ENCODE measurements at places on chromosomes 4 and X. TPM values are rescaled to one million over a fixed set of nuclear protein-coding genes. Genes with fewer than 3 reads are reported as not detected.
A peak's percentile ranks its signal among the peaks of the same experiment; 100 is the strongest.

The GUCY1B1 gene
- 3.1 TPM for total RNA-seq

The TKTL1 gene
- not detected for total RNA-seq

The SERPINA7 gene
- not detected for total RNA-seq

DNA sequence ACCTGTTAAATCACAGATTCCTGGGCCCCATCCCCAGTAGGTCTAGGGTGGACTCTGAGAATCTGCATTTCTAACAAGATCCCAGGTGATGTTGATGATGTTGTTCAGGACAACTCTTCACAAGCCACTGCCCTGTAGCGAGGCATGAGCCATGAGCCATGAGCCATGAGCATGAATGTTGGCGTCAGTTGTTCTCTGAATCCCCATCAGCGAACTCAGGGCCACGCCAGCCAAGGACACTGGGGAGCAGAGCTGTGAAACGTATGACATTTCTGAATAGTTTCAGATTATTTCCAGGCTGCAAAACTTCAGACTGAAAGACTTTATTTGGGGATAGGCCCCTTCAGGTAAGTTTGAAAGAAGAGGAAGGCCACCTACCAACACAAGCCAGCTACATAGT lies 46.9 kb upstream of the HCCS start:
- no peak for DNase-seq

DNA sequence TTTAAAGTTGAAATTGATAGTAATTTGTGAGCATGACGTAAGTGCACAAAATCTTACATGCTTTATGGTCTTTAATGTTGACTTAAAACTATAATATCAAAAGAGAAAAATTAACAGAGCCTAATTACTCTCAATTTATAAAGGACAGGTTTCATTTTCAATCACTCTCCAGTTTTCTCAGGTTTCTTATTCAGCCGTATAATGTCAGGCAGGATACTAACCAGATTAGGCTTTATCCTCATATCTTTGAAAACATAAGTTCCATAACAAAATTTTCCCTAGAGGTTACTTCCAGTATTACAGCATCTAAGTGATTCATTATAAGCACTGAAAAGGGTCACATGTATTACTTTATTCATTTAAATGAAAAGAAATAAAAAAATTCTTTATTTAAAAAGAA lies 492.1 kb downstream of the PACRGL start:
- DNase-seq = no peak

DNA sequence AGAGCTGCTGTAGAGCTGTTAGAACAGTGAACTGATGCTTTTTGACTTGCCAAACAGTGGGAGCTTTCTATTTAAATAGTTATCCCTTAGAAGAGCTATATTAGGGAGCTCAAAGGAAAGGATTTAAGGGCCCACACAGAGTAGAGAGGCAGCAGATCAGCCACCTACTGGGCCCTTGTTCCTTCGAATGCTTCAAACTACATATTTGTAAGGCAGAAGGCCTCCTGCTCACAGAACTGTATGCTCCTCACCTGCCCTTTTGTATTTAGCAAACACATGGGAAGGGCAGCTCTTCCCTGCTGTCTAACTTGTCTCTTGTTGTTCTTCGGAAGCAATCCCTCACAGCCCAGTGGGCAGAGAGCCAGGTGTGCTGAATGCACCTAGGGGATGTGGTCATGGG lies 38.0 kb downstream of the IL1RAPL1 start:
- DNase-seq = no peak

DNA sequence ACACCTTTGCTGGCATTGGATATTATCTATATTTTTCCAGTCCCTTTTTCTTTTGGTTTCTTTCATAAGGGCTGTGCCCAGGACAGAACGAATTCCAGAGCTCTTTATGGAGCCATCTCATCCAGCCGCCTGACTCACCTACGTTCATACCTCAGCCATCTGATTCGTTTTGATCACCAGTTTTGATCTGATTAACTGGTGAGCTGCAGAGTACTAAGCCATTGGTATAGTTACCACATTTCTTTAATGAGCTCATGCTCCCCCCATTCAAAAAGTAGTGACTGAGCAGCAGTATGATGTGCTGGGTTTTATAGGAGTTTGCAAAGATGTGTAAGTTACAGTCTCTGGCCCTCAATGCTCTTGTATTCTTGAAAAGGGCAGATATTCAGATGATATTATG lies 43.0 kb upstream of the CDKN2AIP start:
- DNase-seq = peak; percentile 2

GRCh38 chr4:25021216-25021615 lies 9.5 kb downstream of the LGI2 start:
- no peak for DNase-seq

GRCh38 chr4:9866931-9867330 lies 85.5 kb downstream of the DRD5 start:
- DNase-seq = no peak

DNA sequence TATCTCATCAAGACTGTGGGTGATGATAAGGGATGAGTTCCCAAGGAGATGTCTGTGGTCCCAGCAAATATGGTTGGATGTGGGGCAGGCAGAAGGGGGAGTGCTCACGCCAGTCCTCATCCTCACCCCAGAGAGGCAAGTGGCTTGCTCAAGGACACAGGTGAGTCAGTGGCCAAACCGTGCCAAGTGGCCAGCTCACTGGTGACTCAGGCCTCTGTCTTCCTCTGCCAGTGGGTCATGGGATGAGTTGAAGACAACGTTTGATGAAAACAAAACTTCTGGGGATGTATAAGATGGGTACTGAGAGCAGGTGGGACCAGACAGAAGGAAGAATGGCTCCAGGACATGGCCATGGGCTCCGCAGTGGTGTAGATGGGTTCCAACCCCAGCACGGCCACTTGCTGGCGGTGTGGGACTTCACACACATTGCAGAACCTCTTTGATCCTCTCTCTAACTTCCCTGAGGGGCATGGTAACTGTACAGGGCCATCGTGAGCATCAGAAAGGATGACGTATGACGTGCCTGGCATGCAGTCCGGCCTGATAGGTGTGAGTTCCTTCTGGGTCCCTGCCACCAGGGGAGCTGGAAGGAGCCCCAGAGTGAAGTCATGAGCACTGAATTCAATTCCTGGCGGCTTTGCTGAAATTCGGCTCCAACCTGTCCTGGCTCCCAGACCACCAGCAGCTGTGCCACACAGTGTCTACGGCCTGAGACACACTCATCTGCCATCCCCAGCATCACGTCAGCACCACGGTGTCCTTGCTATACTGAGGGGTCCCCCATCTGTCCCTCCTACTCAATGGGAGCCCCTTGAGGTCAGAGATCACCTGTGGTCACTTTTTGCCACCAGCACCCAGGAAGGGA lies 41.3 kb upstream of the GPR78 start:
- peak; percentile 96 for DNase-seq

DNA sequence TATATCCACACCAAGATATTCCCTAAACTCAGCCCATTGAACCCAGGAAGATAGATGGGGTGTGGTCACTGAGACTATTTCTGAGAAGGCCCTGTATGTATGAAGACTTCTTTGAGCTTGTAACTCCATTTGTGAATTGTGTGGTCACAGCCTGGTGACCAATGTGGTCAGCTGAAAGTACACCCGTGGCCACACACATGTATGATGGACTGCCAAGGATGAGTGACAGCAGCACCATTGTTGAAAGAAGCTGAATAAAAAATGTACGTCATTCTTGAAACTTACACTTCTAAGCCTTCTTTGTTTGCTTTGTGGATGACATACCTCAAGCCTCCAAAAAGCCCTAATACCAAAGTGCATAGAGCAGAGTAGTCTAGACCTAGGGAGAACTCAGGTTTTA lies 581.4 kb downstream of the RAB28 start:
- no peak for DNase-seq

GRCh38 chrX:47751670-47752069 lies 85.0 kb upstream of the ZNF81 start:
- peak; percentile 55 for DNase-seq

The TCEAL2 gene
- not detected for total RNA-seq

- DNase-seq = no peak
These were observed 9.9 kb downstream of the ABCG2 start for GRCh38 chr4:88148560-88148959.

- no peak for DNase-seq
These were observed 9.5 kb upstream of the SMS start for GRCh38 chrX:21930986-21931385.

- DNase-seq = peak; percentile 42
These were observed 57.0 kb downstream of the DCAF8L1 start for GRCh38 chrX:27924261-27924660.

- DNase-seq = no peak
These were observed 12.2 kb downstream of the OSTC start for GRCh38 chr4:108662629-108663028.

- DNase-seq = no peak
These were observed 11.2 kb upstream of the CXCR3 start for GRCh38 chrX:71629467-71629866.

DNA sequence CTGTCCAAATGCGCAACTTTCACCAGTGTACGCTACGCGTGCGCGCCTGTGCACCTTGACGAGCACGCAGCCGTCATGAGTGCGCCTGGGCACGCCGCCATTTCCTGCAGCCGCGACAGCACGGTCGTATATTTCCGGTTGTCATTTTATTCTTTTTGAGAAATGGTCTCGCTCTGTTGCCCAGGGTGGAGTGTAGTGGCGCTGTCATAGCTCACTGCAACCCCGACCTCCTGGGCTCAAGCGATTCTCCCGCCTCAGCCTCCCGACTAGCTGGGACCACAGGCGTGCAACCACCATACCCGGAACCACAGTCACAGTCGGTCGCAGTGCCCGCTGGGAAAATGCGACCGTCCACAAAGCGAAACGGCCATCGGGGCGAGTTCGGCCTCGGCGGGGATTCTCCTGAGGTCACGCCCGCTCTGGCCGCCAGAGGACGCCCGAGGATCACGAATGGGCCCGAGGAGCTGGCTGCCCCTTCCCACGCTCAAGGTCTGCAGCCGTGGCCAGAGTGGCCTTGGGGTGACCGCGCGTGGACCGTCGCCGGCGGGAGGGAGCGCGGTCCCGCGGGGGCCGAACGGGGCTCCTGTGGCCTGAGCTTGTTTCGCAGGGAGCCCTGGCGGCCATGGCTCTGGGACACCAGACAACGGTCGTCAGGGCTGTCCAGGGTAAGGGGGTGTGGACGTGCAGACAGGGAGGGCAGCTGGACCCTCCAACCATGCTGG lies 23.7 kb upstream of the PNMA3 start:
- DNase-seq = peak; percentile 70

DNA sequence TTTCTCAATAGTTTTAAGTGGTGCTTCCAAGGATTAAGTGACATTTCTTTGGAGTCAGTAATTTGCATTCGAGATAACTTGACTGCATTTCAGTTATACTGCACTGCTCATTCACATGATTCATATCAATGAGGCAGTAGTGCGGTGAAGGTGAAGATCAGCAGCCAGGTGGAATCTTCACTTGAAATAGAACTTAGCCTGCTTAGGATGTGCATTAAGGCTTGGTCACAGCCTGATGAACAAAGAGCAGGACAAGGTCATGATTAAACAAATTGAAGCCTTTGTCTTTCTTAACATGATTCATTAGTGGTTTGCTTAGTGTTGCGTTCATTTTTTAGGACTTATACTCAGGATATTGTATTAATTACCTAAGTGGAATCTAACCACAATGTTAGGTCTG lies 212.1 kb upstream of the GALNTL6 start:
- DNase-seq = no peak

GRCh38 chr4:73832651-73833237 lies 3.7 kb upstream of the CXCL6 start:
- peak; percentile 74 for DNase-seq

DNA sequence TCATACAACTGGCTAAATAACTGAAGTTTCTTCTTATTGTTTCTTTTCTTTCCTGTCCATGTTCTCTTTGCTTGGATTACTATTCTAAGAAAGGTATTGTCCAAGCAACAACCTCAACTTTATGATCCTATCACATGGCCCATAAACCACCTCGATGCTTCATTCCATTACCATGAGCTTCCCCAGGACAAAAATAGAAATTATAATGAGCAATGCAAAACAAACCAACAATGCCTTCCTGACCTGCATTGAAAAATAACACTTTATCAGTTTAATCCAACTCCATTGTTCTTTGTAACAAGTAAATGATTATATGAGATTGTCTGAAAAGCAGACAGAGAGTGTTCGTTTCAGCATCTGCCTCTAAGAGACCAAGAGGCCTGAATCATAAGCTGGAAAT lies 148.8 kb downstream of the HS6ST2 start:
- peak; percentile 1 for DNase-seq

DNA sequence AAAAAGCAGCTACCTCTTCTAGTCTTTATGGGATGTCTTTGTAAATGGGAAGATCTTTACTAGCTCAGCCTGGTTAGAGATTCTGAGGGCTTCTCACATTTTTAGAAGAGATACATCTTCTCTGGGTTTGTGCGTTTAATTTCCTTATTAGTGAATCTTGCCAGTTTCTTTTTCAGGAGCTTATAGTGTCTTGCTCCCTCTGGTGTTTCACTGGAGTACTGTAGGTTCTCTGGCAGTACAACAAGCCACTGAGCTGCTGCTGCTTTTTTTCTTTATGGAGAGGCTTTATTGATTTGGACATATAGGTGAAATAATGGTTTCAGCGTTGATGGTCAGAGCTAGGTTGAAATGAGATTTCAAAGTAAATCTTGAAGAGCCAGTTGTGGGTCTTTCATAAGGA lies 82.9 kb downstream of the LAS1L start:
- DNase-seq = peak; percentile 53

GRCh38 chr4:164538097-164538496 lies 215.8 kb upstream of the SMIM31 start:
- DNase-seq = no peak

The IL3RA gene
- not detected for total RNA-seq

GRCh38 chr4:3442959-3443749 lies 1.4 kb downstream of the HGFAC start:
- peak; percentile 59 for DNase-seq

- DNase-seq = no peak
These were observed 2.6 kb downstream of the HEPH start for GRCh38 chrX:66166671-66167070.

GRCh38 chrX:15202454-15203177 lies 67.3 kb downstream of the ASB9 start:
- peak; percentile 57 for DNase-seq

DNA sequence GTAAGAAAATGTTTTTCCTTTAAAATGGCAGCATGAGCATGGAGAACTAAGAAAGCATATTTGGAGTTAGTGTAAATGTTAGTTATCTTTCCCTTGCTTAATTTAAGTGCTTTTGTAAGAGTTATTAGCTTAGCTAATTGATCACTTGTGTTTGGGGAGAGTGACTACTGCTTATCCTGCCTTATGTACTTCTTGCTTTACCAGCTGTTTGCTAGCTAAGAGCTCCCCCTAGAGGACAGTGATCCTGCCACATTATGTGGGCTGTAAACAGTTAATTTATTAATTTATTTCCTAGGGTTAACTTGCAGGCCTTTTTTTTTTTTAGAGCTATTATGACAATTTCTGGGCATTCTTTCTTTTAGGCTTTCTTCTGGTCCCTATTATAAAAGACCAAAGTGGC lies 435.8 kb downstream of the MAGEB5 start:
- peak; percentile 26 for DNase-seq

Data from PC-3 (cell line).